ENCODE measurements at places on chromosomes 6 and 20. TPM values are rescaled to one million over a fixed set of nuclear protein-coding genes. Genes with fewer than 3 reads are reported as not detected.

PKHD1 gene
- 0.02 TPM for total RNA-seq

TTLL9 gene
- not detected for total RNA-seq

RAB44 gene
- total RNA-seq, result 0.21 TPM

SLC25A27 gene
- total RNA-seq, result 1.6 TPM

TRIM10 gene
- 0.37 TPM for total RNA-seq

CST8 gene
- not detected for total RNA-seq

DNA sequence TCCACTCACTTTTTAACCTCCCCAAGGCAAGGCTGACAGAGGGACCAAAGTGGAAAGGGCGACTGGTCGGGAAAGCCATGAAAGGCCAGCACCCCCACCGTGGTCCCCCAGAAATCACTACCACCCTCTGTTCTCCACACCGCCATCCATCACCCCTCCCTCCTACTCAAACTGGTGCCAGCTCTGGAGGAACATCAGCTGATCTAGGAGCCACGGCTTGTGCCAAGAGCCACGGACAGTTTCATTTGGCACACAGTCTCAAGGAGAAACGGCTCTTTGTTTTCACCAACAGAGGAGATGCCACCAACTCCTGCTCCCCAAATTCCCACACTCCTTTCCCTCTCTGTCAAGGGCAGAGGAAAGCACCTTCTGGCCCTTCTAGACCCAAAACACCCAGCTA lies 26.0 kb downstream of the TBC1D7 start:
- DNase-seq, result no peak
- no peak overlapping the region for H3K4me3 ChIP-seq
- peak overlapping the region; percentile 97 for H3K27ac ChIP-seq

DNA sequence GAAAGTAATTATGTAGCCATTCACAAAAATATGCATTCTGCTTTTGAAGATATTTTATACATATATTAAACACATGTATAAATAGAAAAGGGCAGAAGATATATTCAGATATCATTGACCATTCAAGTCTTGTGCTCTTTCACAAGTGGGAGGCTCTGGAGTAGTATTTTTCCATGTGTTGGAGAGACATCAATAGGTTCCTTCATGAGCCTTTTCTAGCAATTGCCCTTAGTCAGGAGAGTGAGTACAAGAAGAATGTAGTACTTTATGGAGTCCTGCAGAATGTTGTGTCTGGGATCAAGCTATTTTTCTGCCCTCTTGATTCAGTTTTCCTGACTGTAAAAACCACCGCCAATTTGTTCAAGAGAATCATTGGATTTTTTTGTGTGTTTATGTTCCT lies 117.9 kb downstream of the LRRC1 start:
- H3K4me3 ChIP-seq, result no peak overlapping the region
- H3K36me3 ChIP-seq, result peaks cover 3% of the 10 kb centered on the region

- no peak overlapping the region for H3K4me3 ChIP-seq
Measured at GRCh38 chr6:13025893-13026499, 302.3 kb downstream of the TBC1D7 start.

GRCh38 chr6:165219629-165220028 lies 89.8 kb downstream of the C6orf118 start:
- no peak overlapping the region for H3K4me3 ChIP-seq
- no peaks in the 10 kb centered on the region for H3K4me1 ChIP-seq
- no peaks in the 10 kb centered on the region for H3K27me3 ChIP-seq
- no peak overlapping the region for H3K27ac ChIP-seq
- no peak for DNase-seq

DNA sequence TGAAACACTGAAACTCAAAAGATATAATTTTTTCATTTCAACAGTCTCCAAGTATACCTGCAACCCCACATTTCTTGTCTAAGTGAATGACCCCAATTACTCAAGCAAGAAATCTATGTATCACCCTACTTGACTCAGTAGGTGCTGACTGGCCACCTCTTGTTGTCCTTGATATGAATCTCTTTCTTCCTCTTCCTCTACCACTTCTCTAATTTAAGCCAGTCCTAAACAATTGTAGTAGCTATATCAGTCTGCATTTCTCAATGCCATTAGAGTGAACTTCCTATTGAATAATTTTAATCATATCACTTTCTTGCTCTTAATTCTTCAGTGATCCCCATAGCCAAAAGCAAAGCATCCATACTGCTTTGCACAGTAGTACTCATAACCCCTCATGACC lies 93.2 kb downstream of the NKAIN2 start:
- no peaks in the 10 kb centered on the region for H3K4me1 ChIP-seq
- no peak for DNase-seq
- no peaks in the 10 kb centered on the region for H3K36me3 ChIP-seq
- no peak overlapping the region for H3K27ac ChIP-seq

GRCh38 chr6:52551483-52552277 lies 25.2 kb downstream of the TRAM2 start:
- no peak overlapping the region for H3K4me3 ChIP-seq
- H3K27ac ChIP-seq, result no peak overlapping the region
- DNase-seq, result no peak
- H3K36me3 ChIP-seq, result peaks cover 5% of the 10 kb centered on the region

- H3K4me3 ChIP-seq, result no peak overlapping the region
- H3K4me1 ChIP-seq, result no peaks in the 10 kb centered on the region
- H3K27ac ChIP-seq, result no peak overlapping the region
- H3K27me3 ChIP-seq, result peaks cover 11% of the 10 kb centered on the region
- no peak for DNase-seq
Measured at GRCh38 chr20:61652146-61652545, 400.1 kb downstream of the CDH4 start.

DNA sequence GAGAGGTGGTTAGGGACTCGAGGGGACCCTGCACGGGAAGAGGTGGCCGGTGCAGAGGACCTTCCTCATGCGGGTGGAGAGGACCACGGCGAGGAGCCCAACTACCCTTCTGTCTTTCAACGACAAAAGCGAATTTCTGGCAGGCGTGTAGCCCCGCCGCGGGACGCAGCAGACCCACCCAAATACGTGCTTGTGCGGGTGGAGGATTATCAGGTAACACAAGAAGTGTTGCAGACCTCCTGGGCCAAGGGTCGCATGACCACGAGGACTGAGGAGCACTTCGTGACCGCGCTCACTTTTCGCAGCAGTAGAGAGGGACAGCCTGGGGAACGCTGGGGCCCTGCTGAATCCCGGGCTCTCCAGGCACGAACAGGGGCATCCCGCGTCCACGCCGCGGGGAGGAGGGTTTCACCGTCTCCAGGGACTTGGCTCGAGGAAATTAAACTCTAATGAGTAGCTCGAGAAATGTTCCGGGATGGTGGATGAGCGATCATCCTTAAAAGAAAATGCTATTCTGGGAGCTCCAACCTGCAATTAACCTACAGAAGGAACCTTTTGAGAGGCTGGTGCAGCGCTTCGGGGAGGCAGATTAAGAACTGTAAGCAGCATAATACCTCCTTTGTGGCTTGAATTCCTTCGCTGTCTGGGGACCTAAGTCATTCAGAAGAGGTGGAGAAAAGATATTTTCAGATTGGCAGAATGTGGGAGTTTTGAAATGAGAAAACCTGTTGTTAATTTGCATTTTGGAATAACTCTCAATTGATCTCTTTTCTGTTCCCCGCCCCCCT lies 804 bp downstream of the C6orf141 start:
- DNase-seq, result no peak
- peaks cover 5% of the 10 kb centered on the region for H3K36me3 ChIP-seq

DNA sequence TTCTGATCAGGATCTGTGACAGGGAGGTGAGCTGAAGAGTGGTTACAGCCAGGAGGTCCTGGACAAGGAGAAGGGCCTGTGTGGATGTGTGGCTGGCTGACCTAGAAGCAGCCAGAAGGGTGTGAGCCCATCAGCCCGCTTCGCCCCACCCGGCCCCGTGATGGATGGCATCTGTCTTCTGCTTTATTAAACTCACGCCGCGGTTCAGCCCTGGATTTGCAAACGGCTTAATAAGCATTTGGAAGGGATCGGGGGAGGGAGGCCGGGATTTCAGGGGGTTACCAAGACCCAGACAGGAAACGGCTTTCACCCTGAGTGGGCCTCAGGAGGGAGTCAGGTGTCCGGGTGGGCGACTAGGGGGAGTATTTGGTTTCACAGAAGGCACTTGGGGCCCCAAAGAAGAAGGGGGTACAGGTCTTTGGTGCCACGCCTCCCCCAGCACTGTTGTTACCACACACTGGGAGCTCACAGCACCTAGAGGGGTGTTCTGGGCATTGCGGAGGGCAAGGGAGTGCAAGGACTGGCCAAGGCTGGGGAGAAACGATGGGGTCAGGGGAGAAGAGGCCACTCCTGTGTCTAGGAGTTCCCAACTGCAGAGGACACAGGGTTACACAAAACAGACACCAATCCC lies 53.8 kb upstream of the FOXP4 start:
- H3K36me3 ChIP-seq, result peaks cover 8% of the 10 kb centered on the region
- no peak for DNase-seq
- H3K4me3 ChIP-seq, result no peak overlapping the region
- peaks cover 49% of the 10 kb centered on the region for H3K27me3 ChIP-seq
- no peak overlapping the region for H3K27ac ChIP-seq

- H3K27ac ChIP-seq, result no peak overlapping the region
- no peak for DNase-seq
- no peaks in the 10 kb centered on the region for H3K4me1 ChIP-seq
- H3K27me3 ChIP-seq, result peaks cover 9% of the 10 kb centered on the region
- H3K4me3 ChIP-seq, result no peak overlapping the region
- no peaks in the 10 kb centered on the region for H3K36me3 ChIP-seq
Measured at GRCh38 chr6:164045082-164045481, 630.6 kb downstream of the QKI start.

GRCh38 chr20:8287340-8287739 lies 155.3 kb downstream of the PLCB1 start:
- H3K36me3 ChIP-seq, result no peaks in the 10 kb centered on the region
- no peak for DNase-seq
- H3K27me3 ChIP-seq, result no peaks in the 10 kb centered on the region
- H3K4me3 ChIP-seq, result no peak overlapping the region
- no peak overlapping the region for H3K27ac ChIP-seq
- H3K4me1 ChIP-seq, result no peaks in the 10 kb centered on the region

GRCh38 chr6:34095136-34095505 lies 50.8 kb downstream of the GRM4 start:
- peaks cover 51% of the 10 kb centered on the region for H3K27me3 ChIP-seq
- no peak for DNase-seq
- peaks cover 2% of the 10 kb centered on the region for H3K4me1 ChIP-seq

GRCh38 chr20:63133481-63134091 lies 82.3 kb downstream of the YTHDF1 start:
- no peak overlapping the region for H3K27ac ChIP-seq
- no peak for DNase-seq
- no peaks in the 10 kb centered on the region for H3K4me1 ChIP-seq
- peaks cover 4% of the 10 kb centered on the region for H3K36me3 ChIP-seq
- H3K27me3 ChIP-seq, result peaks cover 22% of the 10 kb centered on the region

DNA sequence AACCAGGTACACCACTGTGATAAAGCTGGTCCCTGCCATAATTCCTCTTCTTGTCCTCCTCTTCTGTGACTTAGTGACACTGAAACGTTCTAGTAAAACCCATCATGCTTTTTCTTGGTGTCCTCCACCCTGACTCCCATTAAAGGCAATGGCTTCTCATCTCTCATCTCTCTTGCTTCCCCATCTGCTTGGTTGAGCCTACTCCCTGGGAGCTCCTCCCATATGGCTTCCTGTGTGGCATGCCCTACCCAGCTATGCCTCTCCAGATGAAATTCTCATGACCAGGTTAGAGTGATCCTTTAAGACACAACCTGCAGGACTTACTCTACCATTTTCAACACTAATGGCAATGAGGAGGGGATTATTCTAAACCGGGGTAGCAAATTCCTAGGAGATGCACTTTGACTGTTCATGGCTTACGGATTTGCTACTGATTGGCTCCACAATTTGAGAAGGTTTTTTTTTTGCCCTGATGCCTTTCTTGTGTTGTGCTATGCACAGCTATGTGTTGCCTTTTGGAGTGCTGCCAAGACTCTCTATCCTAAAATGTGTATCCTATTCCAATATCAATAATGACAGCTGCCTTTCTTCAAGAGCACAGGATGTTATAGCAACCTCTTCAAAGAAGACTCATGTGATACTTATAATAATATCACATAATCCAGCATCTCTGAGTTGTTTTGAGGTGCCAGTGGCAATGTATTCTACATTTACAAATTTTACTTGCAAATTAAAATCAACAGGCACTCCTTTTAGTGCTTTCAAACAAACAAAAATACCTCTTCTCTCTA lies 6.1 kb downstream of the SIRPG start:
- peaks cover 49% of the 10 kb centered on the region for H3K4me1 ChIP-seq
- DNase-seq, result no peak
- no peaks in the 10 kb centered on the region for H3K27me3 ChIP-seq
- peak overlapping the region; percentile 56 for H3K27ac ChIP-seq

- no peak overlapping the region for H3K4me3 ChIP-seq
- no peaks in the 10 kb centered on the region for H3K4me1 ChIP-seq
- H3K27me3 ChIP-seq, result no peaks in the 10 kb centered on the region
- DNase-seq, result no peak
Measured at GRCh38 chr20:39813190-39813829, 851.2 kb downstream of the DHX35 start.

DNA sequence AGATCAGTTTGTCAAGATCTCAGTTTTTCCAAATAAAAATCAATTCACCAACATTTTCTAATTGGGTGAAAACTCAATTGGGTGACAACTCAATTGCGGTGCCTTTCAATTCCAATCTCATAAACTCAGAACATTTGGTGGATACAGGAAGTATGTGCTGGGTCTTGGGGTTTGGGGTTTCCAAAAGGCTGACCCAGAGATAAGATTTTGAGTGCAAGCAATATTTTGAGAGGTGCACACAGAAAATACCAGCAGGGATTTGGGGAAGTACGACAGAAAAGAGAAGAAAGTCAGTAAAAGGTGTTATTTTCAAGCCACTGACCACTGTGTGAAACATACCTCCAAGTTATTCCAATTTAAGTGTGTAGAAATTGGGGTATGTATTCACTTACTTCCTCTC lies 258.0 kb downstream of the PHACTR1 start:
- no peak overlapping the region for H3K4me3 ChIP-seq
- DNase-seq, result no peak
- peaks cover 12% of the 10 kb centered on the region for H3K27me3 ChIP-seq
- H3K4me1 ChIP-seq, result no peaks in the 10 kb centered on the region
- H3K36me3 ChIP-seq, result no peaks in the 10 kb centered on the region
- H3K27ac ChIP-seq, result no peak overlapping the region

- H3K4me1 ChIP-seq, result peaks cover 7% of the 10 kb centered on the region
- no peak for DNase-seq
- no peak overlapping the region for H3K27ac ChIP-seq
- peaks cover 2% of the 10 kb centered on the region for H3K36me3 ChIP-seq
Measured at GRCh38 chr20:4190792-4191519, 175.6 kb upstream of the RNF24 start.

DNA sequence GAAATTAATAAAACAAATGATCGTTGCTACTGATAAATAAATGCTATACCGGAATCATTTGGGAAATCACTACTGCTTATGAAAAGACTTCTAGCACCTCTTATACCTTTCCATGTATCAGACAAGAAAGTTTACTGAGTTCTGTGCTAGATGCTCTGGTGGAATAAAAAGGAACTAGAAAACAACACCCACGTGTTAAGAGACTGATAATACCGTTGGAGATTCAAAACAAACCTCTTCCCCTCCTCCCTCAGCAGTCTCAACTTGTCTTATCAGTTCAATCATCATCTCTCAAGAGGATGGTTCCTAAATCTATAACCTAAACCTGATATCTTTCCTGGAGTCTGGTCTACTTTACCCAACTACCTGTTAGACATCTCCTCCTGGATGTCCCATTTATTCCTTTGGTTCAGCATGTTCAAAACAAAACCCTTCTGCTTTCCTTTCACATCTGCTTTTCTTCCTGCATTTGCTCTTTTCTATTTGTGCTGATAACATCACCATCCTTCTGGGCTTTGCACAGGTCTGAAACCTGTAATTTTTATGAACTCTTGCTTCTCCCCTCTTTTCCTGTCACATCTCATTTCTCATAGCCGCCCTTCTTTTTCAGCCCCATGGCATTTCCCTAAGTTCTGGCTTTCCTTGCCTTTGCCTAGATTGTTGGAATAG lies 122.2 kb downstream of the COL19A1 start:
- no peak for DNase-seq
- no peaks in the 10 kb centered on the region for H3K36me3 ChIP-seq
- peaks cover 5% of the 10 kb centered on the region for H3K4me1 ChIP-seq
- H3K4me3 ChIP-seq, result no peak overlapping the region

All from T-helper 17 cell (primary cell).